ENCODE measurements at places on chromosomes 1 and 21.

GRCh38 chr1:112744009-112744578, 29.0 kb upstream of the PPM1J start:
- DNase-seq: no peak

DNA sequence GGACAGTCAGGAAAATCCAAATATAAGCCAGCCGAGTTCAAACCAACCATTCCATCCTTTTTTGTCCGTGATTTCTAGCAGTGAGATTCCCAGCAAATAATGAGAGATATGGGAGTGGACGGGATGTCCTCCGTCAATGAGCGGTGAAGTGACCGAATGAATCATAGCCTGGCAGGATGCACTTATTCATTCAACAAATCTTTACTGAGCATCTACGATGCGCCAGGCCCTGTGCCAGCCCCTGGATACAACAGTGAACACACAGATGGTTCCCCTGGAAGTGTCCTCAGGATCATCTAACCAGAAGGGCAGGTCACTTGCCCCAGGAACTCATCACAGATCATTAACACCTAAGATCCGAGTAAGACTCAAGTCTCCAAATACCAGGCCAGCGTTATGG, 8.2 kb upstream of the PLEKHA6 start:
- DNase-seq: no peak

- DNase-seq: no peak
Measured at GRCh38 chr21:34969423-34970166, 79.5 kb downstream of the RUNX1 start.

- no peak for DNase-seq
Measured at GRCh38 chr21:24852610-24853195, 754.6 kb downstream of the MRPL39 start.

- DNase-seq: no peak
Measured at GRCh38 chr21:38821248-38821647, 15.5 kb downstream of the ETS2 start.

GRCh38 chr1:60425528-60425927, 352.0 kb upstream of the C1orf87 start:
- DNase-seq: no peak

GRCh38 chr1:61975638-61976037, 219.0 kb upstream of the L1TD1 start:
- DNase-seq: no peak

GRCh38 chr1:161702250-161702649, 4.8 kb upstream of the FCRLA start:
- peak; percentile 83 for DNase-seq

DNA sequence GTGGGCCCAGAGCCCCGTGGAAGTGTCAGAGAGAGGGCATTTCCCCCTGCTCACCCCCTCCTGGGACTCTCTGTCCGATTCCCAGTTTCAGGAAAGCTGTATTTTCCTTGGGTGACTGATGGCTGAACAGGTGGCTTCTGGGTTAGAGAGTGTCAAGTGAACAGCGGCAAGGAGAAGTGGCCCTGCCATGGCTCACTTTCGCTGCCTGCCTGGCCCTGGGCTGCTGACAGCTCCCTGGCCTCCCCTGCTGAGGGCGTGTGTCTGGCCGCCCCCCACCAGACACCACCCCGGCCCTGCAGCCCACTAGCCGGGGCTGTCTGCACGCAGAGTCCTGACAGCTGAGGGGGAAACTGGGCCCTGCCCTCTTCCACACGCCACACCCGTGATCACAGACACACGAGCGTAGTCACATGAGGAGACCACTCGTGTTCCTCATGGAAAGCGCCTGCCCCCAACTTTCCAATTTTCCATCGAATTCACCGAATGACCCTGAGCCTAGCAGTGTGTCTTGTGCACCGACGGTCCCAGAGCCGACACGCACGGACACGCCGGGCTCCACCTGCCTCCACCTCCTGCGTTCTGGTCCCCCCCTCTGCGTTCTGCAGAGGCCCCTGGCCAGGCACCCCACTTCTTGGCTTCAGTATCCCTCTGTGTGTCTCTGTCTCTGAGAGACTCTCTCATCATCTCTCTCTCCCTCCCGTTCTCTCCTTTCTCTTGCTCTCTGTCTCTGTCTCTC, 60.6 kb upstream of the CASZ1 start:
- no peak for DNase-seq

- DNase-seq: no peak
Measured at GRCh38 chr1:48790397-48790796, 13.7 kb upstream of the BEND5 start.

Data from RCC 7860 (cell line).